SK-N-DZ (cell line): ENCODE measurements at places on chromosomes 3 and 15.

DNA sequence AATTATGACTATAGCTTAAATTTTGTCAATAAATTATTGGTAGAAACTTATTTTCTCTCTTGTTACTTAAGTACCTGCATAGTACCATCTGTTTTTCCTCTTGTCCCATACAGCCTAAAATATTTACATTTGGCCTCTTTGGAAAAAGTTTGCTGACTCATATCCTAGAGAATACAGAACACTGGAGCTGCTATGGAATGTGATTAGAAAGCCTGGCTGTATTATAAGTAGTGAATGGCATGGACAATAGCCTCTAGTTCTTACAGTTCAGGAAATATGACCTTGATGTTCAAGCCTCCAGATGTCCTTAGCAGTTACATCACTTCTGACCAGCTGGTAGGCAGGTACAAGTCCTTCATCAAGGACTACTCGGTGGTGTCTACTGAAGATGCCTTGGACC, 28.3 kb downstream of the ST8SIA2 start:
- DNase-seq, result no peak

DNA sequence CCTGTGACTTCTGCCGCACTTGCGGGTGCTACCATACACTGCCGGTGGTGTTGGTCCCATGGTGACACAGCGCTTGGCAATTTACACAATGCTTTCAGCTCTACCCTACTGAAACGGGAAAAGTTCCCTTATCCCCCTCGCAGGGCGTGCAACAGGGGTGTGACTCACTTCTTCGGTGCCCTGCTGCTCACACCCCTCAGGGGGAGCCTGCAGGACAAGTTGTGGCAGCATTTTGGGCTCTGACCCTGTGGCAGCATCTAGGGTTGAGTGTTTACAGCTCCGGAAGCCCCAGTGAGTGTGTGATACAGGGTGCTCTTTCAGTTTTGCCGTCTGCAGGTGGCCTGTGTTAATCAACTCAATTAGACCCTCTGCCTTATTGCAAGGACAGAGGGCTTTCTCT, 324.7 kb upstream of the RGMA start:
- DNase-seq, result no peak

GRCh38 chr3:80753021-80753420, 985.2 kb upstream of the ROBO1 start:
- DNase-seq, result no peak

GRCh38 chr15:48325400-48325799, 5.8 kb upstream of the DUT start:
- no peak for DNase-seq

DNA sequence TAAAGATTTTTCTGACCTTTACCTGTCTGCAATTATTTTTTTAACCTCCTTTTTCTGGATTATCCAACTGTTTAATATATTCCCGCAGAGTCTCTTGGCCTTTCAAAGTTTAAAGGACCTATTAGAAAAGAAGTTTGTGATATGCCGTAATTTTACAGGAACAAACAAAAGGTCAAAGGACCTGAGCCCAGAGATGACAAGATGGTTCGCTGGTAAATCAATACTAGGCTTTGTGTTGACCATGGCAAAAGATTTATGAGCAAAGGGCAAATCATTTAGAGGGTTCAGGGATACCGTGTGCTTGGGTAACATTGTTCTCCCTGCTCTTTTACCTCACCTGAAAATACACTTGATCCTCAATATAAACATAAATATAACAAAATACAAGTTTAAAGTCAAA, 923.5 kb downstream of the ROBO1 start:
- no peak for DNase-seq

GRCh38 chr3:193134856-193135255, 106.2 kb upstream of the PLAAT1 start:
- DNase-seq, result no peak

- no peak for DNase-seq
Measured at GRCh38 chr3:48929358-48930035, 10.9 kb downstream of the ARIH2 start.

GRCh38 chr3:41681479-41681878, 280.4 kb downstream of the ULK4 start:
- DNase-seq, result no peak

GRCh38 chr3:64166584-64167162, 58.6 kb downstream of the PRICKLE2 start:
- DNase-seq, result peak; percentile 36

- DNase-seq, result peak; percentile 35
Measured at GRCh38 chr15:58212909-58213526, 74.8 kb downstream of the AQP9 start.

- DNase-seq, result no peak
Measured at GRCh38 chr3:186118692-186119091, 9.8 kb upstream of the ETV5 start.

DNA sequence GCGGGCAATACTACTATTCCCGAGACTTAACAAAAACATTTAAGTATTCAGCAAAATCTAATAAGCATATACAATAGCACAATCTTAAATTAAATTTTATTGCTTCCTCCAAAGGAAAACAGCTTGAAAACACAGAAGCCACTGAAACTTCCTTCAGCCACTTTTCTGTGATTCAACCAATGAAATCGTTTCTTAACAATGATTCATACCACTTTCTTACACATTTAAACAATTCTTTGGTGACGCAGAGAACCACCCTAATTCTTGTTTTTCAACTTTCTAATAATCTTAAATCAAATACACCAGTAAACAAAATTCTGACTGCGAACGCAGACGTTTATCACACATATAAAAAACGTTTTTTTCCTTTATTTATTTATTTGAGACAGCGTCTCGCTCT, 4.1 kb downstream of the TJP1 start:
- DNase-seq, result no peak

DNA sequence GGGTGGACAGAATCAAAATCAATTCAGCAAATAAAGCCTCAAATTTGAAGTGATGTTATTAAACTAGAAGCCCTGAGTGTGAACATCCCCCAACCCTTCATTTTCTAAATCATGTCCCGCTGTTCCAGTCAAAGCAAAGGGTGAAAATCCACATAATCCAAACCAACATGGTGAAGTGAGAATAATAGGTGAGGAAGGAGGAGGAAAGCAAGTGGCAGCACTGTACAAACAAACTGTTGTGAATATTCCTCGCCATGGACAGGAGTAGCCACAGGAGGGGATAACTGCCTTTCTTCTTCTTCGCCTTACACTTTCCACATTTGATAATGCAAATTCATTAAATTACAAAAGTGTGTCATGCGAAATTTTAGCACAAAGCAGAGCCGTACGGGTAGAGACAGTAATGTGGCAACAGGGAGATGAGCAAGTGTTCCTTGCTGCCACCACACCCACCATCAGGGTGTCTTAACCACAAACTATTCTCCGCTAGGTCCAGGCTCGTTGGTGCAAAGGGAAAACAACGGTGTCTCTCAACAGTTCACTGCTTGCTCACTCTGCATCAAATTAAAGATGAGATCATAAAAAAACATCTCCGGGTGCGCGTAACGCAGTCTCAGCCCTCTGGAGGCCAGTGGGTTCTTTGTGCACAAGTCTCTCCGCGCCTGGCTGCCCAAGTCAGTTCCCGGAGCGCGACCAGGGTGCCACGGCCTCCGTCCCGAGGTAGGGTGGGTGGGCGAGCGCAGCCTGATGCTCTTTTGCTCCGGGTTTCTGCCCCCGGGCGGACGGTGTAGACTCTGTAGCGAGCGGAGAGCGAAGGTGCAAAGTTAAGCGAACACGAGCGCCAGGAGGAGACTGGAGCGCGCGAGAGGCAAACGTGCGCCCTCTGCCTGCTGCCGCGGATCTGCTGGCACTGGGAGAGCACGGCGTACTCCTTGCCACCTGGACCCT, 6.7 kb downstream of the EPHA3 start:
- peak; percentile 51 for DNase-seq

GRCh38 chr3:186471771-186472170, 72.4 kb downstream of the CRYGS start:
- DNase-seq, result no peak

- DNase-seq, result peak; percentile 56
Measured at GRCh38 chr15:42059661-42060476, 34.5 kb downstream of the PLA2G4D start.

DNA sequence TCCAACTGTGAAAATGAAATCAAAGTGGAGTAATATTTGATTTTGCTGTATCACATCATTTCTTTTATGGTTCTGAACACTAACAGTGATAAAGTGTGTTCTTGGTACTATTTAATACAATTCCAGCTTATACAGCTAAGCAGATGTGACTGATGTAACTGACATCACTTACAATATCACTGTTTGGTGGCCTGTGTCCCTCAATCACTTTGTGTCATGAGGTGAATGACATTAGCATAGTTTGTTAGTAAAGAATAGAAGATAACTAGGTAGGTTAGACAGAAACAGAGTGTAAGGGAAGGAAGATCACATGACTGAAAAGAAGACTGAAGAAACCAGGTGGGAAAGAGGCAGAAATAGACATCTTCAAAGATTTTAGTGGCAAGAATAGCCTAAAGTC, 138.7 kb downstream of the AQP9 start:
- DNase-seq, result no peak

DNA sequence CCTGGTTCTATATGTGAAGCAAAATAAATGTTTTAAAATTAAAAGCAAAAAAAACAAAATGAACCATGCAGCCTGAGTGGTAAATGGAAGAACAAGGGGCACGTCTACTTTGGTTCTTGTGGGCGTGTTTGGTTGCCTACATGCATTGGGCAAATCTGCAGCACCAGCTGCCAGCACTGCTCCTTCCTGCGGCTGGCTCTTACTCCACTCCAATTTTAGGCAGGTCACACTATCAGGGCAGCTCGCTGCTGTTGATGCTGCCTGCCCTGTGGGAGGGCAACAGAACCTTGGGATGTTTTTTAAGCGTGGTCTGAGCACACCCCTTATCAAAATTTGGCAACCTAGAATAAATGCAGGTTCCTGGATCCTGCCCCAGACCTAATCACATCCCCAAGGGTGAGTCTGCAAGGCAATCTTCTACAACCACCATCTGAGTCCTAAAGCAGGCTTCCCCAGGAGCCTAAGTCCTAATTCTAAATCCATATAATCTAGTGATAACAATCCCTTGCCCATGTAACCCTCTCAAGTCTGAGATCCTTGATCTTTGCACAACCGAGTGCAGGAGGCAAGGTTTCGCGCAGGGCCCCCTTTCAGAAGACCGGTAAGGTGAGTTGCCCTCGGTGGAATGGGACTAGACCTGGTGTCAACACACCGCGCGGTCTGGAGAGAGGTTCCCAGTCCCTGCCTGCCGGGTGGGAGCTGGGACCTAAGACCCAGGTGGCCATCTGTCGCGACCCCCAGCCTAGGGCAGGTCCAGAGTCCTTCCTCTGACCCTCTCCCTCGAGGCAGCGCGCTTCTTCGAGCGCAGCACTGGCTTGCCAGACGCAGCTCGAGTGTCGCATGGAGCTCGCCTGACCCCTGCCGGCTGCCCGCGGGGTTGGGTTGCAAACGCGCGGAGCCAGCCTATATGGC, 15.9 kb downstream of the IVD start:
- DNase-seq, result peak; percentile 72

DNA sequence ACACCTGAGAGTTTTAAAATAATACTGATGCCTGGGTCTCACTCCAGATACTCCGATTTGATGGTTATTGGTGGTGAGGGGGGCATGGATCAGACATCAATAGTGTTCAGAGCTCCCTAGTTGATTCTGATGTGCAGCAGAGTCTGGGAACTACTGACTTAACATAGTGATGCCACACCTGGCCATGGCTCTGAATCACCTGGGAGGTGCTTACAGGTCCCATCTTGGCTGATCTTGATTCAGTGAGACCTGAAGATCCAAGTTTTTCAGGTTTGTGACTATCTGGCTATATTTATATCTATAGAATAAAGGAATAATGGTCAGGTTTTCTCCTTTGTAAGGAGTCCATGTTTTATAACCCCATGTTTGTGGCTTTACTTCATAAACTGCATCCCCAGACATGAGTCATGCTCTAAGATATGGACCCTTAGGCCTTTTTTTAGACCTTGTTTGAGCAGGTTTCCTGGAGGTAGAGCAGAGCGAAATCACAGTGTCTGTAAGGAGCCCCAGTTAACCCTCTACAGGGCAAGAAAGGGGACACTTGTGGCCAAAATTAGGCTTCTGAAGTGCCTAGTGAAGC, 101.4 kb downstream of the LARS2 start:
- no peak for DNase-seq

- no peak for DNase-seq
Measured at GRCh38 chr3:60582288-60582687, 669.0 kb downstream of the FHIT start.

DNA sequence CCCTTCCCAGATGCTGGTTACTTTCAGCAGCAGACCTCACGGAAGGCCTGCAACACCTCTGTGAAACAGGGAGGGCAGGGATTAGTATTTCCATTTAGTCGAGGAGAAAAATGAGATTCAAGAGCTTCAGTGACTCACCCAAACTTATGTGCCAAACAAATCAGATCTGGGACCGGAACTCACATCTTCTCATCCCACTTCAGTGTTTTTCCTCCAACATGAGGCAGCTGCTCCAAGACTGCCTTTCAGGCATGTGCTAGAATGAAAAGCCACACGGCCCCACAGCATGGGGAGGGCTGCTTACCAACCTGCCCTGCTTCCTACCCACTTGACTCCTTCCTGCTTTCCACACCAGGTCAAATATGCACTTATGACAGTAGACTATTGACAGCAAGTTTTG, 129.4 kb upstream of the SLC24A5 start:
- no peak for DNase-seq

DNA sequence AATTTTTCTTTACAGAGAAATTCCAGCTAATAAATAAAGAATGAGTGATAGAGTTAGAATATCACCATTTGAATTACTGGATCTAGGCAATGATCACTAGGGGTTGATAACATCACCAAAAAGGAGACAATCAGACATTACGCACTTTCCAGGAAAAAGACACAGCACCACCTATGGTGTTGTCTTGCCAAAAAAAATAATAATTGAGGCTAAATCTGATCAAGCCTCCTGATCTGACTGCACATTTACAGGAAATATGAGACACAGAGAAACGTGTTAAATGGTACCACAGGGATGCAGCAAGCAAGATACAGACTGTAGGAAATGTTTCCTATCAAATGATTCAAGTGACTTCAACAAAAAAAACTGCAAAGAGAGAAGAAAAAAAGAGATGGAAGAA, 92.8 kb downstream of the EOMES start:
- DNase-seq, result no peak

DNA sequence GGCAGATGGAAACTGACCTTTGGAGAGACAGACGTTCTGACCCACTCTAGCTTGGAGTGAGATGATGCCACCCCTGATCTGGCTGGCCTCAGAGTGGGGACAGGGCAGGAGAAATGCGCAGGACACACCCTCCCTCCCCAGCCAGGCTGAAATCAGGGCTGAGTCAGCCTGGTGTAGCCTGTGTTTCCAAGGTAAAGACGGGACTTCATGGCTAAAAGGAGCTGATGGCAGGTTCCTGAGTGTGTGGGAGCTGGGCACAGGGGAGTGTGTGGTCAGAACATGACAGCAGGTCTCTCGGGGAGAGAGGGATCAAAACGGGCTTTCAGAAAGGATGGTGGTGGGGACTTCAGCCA, 14.6 kb upstream of the POLG start:
- no peak for DNase-seq

- DNase-seq, result no peak
Measured at GRCh38 chr3:12758025-12758781, 856 bp downstream of the TMEM40 start.

- no peak for DNase-seq
Measured at GRCh38 chr3:11671648-11672100, 28.0 kb upstream of the VGLL4 start.

GRCh38 chr15:55017635-55018034, 179.1 kb downstream of the RSL24D1 start:
- DNase-seq, result no peak

- DNase-seq, result no peak
Measured at GRCh38 chr15:58361273-58361759, 70.5 kb upstream of the LIPC start.
